ENCODE measurements at places on chromosomes 11 and 22. TPM values are rescaled to one million over a fixed set of nuclear protein-coding genes. Genes with fewer than 3 reads are reported as not detected.

C2CD2L gene
- 16.6 TPM for total RNA-seq

CEND1 gene
- not detected for total RNA-seq

DDIAS gene
- total RNA-seq = 0.21 TPM

CCDC89 gene
- 0.71 TPM for total RNA-seq

MPZL3 gene
- total RNA-seq = 0.32 TPM

SAA4 gene
- 0.46 TPM for total RNA-seq

Measured in psoas muscle (tissue), 8 donors.